ENCODE measurements at places on chromosomes 4 and X.

- DNase-seq = no peak
These were observed 109.6 kb upstream of the KIT start for GRCh38 chr4:54548098-54548620.

DNA sequence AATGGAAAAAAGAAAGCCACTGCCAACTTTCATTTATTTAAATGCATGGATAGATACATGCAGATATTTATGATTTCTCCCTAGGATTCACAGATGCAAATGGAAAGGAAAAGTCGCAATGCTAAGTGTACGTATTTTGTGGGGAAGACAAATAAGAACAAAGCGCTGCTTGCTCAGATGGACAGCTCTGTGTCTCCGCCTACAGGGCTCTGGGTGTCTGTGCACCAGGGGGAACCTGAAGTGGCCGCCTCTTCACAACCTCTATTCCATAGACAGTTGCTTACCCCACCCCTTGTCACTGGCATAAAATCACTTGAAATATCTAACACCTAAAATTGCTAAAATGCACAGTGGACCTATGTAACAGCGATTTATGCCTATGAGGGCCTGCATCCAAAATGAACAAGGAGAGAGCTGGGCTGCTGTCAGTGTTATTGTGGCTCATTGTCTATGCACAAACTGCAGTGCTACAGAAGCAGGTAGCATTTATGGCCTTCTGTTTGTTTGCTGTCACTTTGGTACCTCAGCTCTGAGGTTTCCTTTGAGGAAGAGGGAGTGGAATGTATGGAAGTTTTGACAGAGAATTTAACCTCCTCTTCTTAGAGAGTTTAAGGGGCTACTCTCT lies 58.6 kb upstream of the PAGE1 start:
- peak; percentile 3 for DNase-seq

DNA sequence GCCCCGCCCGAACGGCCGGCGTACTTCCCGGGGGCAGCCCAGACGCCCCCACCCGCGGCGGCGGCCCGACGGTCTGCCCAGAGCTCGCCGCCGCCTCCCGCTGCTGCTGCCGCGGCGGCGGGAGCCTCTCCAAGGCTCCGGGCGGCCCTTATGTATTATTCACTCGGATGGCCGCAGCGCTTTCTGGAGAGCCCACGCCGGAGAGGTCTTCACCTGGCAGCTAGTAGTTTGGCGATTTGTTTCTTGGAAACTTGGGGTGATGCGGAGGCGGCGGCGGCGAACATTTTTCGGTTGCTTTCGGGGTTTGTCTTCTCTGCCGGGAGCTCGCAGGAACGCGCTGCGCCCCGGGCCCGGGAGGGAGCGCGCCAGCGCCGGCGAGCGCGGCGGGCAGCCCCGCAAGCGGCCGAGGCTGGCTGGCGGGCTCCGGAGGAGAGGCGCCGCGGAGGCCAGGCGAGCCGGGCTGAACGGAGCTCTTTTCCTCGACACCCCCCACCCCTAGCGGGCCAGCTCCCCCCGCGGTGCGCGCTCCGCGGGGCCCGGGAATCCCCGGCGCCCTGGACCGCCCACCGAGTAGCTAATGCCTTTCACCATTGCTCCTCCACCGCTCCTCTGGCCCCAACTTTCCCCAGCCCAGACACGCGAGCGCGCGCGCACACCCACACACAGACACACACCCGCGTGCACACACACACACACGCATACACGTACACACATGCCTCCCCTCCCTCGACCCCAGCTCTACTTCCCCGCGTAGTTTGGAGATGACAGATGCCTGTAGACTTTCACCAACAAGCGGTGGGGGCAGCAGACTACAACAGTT lies 113.5 kb downstream of the DHX15 start:
- DNase-seq = peak; percentile 17

DNA sequence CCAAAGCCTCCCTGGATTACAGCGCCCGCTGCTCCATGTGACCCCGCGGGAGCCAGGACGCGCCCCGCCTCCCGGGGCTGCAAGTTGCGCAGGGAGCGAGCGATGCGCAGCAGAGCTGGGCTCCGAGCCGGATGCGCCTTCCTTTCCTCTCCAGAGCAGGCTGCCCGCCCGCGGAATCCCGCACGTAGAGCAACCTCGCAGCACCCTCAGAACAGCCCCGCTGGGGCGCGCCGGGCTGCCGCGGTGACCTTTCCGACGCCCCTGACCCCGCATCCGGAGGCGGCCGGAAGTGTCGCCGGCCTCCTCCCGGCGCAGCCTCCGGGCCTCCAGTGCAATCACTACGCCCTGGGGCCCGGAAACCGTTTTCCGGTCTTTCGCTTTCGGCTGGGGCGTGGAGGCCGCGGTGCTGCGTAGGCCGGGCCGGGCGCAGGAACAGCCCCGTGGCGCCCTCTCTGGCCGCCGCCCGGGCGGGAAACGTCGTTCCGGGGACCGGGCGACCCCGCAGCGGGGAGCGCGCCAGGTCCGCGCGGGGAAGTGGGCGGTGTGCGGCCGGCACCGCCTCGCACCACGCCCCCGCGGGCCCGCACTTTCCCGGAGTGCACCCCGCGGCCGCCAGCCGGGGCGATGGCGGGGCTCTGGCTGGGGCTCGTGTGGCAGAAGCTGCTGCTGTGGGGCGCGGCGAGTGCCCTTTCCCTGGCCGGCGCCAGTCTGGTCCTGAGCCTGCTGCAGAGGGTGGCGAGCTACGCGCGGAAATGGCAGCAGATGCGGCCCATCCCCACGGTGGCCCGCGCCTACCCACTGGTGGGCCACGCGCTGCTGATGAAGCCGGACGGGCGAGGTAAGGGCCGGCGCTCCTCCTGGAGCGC lies at the start of gene CYP4V2:
TSS of gene CYP4V2 (plus strand) at position 368 of the 866 bp plus-strand sequence. CDS start at position 625, 257 bp downstream.
- peak; percentile 72 for DNase-seq

- DNase-seq = no peak
These were observed 37.1 kb upstream of the TBC1D9 start for GRCh38 chr4:140793291-140793690.

DNA sequence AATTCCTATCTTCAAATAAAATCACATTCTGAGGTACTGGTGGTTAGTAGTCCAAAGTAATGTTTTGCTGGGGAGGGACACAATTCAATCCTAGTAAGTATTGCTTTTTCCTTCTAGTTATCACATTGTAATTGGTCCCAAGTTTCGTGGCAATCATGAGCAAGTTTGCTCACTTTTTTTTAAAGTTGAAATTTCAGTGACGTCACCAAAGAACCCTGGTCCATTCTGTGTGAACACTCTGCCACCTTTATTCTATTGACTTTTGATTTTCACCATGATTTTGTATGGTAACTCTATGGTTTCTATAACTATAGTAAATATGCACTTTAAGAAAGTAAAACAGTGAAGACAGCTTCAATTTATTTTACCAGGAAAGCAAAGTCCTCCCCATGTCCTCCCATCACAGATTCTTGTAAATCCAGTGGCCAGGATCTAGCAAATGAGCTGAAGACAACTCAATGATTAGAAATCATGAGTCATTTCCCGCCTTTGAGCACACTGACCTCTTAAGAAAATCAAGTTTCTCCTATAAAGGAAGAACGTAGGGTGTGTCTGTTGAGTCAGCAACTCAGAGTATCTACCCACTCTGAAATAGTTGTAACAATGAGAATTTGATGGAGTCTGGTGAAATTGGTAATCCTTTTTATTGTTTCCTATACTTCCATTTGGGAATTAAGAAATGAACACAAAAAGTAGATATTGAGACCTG lies 1306.6 kb upstream of the PABPC4L start:
- DNase-seq = no peak

GRCh38 chrX:130321550-130321949 lies 18.2 kb upstream of the SLC25A14 start:
- no peak for DNase-seq

- no peak for DNase-seq
These were observed 469.2 kb upstream of the DIPK2B start for GRCh38 chrX:45669715-45670340.

DNA sequence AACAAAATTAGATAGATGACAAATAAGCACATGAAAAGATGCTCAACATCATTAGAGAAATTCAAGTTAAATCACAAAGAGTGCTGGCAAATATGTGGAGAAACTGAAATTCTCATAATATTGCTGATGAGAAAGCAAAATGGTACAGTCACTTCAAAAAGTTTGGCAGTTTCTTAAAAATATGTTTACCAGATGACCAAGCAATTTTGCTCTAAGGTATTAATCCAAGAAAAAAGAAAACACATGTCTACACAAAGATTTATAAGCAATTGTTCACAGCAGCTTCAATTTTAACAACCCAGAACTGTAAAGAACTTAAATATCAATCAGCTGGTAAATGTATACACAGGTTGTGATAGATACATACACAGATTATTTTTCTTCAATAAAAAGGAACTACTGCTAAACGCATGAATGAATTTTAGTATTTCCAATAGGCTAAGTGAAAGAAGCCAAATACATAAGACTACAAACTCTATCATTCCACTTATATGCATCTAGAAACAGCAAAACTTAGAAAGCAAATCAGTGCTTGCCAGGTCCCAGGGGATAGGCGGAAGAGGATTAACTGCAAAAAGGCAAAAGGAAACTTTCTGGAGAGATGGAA lies 11.7 kb downstream of the OTUD4 start:
- DNase-seq = no peak

DNA sequence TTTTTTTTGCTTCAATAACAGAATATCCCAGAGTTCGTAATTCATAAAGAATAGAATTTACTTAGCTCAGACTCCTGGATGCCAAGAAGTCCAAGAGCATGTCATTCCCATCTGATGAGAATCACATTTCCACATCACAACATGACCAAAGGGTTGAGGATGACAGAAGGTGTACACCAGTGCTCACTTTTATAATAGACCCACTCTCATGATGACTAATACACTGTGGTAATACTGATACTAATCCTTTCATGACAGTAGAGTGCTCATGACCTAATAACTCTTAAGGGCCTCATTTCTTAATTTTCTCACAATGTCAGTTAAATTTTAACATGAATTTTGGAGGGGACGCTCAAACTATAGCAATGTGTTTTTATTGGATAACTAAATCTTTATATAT lies 69.2 kb downstream of the ZNF732 start:
- no peak for DNase-seq

DNA sequence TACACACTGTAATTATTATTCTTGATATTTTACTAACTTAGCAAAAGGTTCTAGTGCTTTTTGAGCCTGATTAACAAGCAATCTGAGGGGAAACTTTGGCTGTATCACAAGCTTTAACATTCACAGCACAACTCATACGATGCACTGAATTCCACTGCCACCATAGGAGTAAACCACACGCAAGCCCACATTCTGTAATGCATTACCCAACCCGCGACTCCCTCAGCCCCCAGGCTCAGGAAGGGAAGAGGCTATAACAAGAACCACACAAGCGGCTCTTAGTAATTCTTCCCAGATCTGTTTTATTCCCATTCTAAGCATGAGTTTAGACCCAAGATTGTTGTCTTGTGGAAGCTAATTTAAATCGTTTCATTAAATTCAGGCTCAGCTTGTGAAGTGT lies 138.5 kb upstream of the TBL1X start:
- DNase-seq = no peak

DNA sequence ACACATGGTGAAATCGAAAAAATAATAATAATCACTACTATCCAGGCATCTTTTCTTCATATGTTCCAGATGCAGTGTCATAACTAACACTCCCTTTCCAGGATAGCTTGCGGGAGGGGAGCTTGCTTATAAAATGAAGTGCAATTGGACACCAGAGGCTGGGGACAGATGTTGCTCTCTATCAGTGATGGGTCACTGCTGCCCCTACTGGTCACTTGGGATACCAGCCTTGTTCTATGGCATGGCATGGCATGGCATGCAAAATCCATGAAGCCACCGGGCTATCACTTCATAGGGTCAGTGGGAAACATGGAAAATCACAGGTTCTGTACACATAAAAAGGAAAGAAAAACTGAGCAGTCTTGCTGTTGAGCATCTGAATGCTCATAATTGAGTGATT lies 168.1 kb downstream of the GLRA2 start:
- no peak for DNase-seq

- DNase-seq = no peak
These were observed 241.1 kb downstream of the TACR3 start for GRCh38 chr4:103478734-103479133.

DNA sequence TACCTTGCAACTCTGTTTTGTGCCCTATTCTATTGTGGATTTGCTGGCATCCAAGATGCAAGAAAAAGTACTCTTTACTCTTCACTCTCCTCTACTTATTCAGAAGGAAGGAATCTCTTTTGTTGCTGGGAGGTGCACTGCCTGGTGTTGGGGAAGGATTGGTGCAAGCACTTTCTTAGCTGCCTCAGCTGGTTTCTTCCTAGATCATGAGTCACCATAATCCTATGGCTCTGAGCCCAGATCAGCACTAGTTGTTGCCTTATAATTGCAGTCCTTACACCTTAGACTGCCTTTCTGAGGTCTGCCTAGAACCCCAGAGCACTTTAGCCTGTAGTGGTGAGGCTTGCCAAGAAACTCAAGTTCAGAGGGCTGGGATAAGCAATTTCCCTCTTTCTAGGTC lies 37.0 kb upstream of the CT83 start:
- no peak for DNase-seq

DNA sequence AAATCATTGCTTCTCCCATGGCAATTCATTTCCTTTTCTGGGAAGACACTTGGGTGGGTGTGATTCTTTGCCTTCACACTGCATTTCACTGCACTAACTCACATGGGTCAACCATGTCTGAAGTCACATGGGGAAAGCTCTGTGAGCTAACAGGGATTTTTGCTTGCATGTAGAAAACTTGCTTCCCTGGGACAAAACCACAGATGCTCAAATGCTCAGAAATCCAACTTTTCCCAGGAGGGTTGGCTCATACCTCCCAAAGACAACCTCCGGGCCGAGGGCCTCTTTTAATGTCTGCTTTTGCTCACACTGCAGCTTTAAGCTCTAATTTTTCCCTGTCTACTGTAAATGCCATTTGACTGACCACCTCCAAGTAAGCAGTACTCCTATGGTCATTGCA lies 1695.2 kb downstream of the STIM2 start:
- no peak for DNase-seq

GRCh38 chrX:1591863-1592469 lies 562 bp downstream of the AKAP17A start:
- no peak for DNase-seq

DNA sequence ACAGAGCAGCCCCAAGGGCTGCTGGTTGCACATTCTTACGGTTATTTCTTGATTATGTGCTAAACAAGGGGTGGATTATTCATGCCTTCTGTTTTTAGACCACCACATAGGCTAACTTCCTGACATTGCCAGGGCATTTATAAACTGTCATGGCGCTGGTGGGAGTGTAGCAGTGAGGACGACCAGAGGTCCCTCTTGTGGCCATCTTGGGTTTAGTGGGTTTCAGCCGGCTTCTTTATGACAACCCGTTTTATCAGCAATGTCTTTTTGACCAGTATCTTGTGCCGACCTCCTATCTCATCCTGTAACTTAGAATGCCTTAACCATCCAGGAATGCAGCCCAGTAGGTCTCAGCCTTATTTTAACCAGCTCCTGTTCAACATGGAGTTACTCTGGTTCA lies 212.4 kb upstream of the GRID2 start:
- no peak for DNase-seq

GRCh38 chrX:1493412-1493811 lies 40.7 kb upstream of the ASMTL start:
- DNase-seq = no peak

Measured in hypothalamus (tissue), 51 donors.